ENCODE measurements at places on chromosomes 13 and 19. TPM values are rescaled to one million over a fixed set of nuclear protein-coding genes. Genes with fewer than 3 reads are reported as not detected.

GRCh38 chr13:78382491-78382890, 220.9 kb downstream of the POU4F1 start:
- DNase-seq = no peak

Gene PCP2
- 6.1 TPM for total RNA-seq

Gene C1QTNF9B
- total RNA-seq = not detected

DNA sequence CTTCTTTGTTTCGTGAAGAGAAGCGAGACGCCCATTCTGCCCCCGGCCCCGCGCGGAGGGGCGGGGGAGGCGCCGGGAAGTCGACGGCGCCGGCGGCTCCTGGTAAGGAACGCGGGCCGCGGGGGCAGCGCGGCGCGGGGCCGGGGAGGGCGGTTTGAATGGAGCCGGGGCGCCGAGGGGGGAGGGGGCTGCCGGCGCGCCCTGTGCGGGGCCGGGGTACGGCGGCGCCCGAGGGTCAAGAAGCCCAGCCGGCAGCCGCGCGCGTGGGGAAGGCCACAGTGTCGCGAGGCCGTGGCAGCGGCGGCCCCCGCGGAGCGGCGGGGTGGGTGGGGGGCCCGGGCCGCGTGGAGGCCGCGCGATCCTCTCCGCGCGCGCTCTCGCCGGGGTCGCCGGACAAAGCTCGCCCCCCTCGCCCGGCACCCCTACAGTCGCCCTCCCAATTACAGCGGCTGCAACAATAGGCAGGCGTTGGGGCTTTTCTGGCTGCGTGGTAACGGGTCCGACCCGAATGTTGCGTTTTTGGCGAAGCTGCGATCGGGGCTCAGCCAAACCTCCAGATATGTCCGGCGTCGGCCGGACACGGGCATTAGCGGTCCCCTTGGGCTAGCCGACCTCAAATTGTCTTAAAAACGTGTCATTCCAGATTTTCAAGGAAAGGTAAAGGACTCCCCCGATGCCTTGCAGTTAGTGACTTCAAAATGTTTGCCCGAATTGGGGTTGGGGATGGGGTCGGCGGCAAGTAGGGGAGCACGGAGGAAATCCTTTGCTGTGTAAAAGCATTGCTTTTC, 437 bp downstream of the SMARCA4 start:
- DNase-seq = peak; percentile 61

Gene ATP4A
- total RNA-seq = not detected

DNA sequence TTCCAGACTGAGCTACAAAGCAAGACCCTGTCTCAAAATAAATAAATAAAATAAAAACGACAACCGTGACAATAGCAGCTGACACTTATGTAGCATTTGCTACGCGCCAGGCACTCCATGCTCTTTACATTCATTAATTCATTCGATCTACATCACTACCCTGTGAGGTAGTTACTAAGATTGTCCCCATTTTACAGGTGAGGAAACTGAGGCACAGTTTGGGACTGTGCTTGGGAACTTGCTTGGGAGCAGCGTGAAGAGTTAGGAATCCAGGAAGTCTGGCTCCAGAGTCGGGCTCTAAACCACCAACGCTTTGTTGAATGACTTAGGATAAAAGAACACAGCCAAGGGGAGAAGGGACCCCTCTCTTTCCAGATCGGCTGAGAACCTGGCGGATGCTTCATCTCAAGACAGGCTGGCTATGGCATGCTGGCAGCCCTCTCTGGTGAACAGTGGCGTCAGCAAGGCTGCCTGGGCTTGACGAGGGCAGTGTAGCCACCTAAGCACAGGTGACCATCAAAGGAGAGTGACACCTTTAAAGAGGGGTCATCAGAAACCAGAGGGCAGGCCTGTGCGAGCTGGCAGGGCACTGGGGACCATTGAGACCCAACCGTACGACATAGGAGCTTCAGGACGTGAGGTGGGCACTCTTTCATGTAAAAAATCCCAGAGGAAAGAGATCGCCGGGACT, 591 bp downstream of the DOHH start:
- no peak for DNase-seq

Gene KCNJ14
- 1.0 TPM for total RNA-seq

DNA sequence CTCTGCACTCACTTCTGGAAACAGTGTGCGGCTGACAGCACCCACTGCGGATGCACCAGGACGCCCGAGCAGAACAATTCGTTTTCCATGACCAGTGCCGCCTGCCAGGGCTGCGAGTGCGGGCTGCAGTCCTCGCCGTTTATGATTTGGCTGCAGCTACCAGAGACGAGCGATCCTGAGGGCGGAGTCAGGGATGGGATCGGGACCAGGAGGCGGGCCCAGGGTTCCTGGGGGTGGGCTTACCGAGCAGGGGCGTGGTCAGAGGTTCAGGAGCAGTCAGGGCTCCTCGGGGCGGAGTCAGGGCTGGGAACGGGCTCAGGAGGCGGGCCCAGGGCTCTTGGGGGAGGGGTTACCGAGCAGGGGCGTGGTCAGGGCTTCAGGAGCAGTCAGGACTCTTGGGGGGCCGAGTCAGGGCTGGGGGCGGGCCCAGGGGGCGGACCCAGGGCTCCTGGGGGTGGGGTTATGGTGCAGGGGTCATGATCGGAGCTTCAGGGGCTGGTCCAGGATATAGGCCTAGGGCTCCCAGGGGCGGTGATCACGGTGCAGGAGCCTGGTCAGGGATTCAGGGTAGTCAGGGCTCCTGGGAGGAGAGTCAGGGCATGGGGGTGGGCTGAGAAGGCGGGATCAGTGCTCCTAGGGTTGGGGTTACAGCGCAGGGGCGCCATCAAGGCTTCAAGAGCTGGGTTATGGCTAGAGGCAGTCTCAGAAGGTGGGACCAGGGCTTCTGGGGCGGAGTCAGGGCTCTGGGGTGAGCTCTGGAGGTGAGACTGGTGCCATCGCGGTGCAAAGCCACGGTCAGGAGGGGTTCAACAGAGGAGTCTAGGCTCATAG, 1.7 kb downstream of the KLK4 start:
- DNase-seq = no peak

All from kidney (tissue), 22 donors.